Fibroblast of lung (primary cell): ENCODE measurements at places on chromosomes 7 and 10. TPM values are rescaled to one million over a fixed set of nuclear protein-coding genes. Genes with fewer than 3 reads are reported as not detected.

The MMP21 gene
- total RNA-seq = 0.17 and 0.26 TPM in 2 replicates

The GIMAP4 gene
- total RNA-seq = not detected in 2 replicates

The ECHS1 gene
- total RNA-seq = 48.5 and 63.9 TPM in 2 replicates

The CHN2 gene
- total RNA-seq = 0.33 and 1.3 TPM in 2 replicates

The MARVELD1 gene
- 12.1 and 16.3 TPM in 2 replicates for total RNA-seq

The SRRM3 gene
- total RNA-seq = 1.0 and 1.7 TPM in 2 replicates

The DRGX gene
- total RNA-seq = not detected in 2 replicates

The PTPN12 gene
- 42.3 and 42.6 TPM in 2 replicates for total RNA-seq

The FAM13C gene
- 3.9 and 5.9 TPM in 2 replicates for total RNA-seq

The NUTM2E gene
- under 0.01 TPM in 1 of 2 replicates, not detected in the other for total RNA-seq

The CPXM2 gene
- total RNA-seq = 9.8 and 48.1 TPM in 2 replicates

The C7orf57 gene
- not detected in 2 replicates for total RNA-seq

The CALCR gene
- total RNA-seq = not detected in 2 replicates

The ADCY1 gene
- total RNA-seq = 0.51 and 2.5 TPM in 2 replicates

The FLNC gene
- total RNA-seq = 106 and 191 TPM in 2 replicates

The VENTX gene
- total RNA-seq = not detected in 2 replicates

The GRID2IP gene
- total RNA-seq = not detected in 2 replicates

The FKBP6 gene
- total RNA-seq = not detected in 2 replicates

The SLC26A3 gene
- not detected in 2 replicates for total RNA-seq

The TMEM225B gene
- total RNA-seq = 0.51 and 1.2 TPM in 2 replicates

The RHOBTB1 gene
- total RNA-seq = 19.8 TPM in 2 replicates

The OR2A7 gene
- 0.26 and 0.50 TPM in 2 replicates for total RNA-seq

The NPY4R gene
- not detected in 2 replicates for total RNA-seq

The VSTM4 gene
- 4.4 and 8.1 TPM in 2 replicates for total RNA-seq

The DPY19L1 gene
- 28.8 and 30.1 TPM in 2 replicates for total RNA-seq
